Stimulated activated CD8-positive, alpha-beta memory T cell treated with anti-CD3 and anti-CD28 coated beads, Interleukin-4, amount 100 ng/mL, for 1 hour (primary cell): ENCODE measurements at places on chromosomes 6 and 20.

DNA sequence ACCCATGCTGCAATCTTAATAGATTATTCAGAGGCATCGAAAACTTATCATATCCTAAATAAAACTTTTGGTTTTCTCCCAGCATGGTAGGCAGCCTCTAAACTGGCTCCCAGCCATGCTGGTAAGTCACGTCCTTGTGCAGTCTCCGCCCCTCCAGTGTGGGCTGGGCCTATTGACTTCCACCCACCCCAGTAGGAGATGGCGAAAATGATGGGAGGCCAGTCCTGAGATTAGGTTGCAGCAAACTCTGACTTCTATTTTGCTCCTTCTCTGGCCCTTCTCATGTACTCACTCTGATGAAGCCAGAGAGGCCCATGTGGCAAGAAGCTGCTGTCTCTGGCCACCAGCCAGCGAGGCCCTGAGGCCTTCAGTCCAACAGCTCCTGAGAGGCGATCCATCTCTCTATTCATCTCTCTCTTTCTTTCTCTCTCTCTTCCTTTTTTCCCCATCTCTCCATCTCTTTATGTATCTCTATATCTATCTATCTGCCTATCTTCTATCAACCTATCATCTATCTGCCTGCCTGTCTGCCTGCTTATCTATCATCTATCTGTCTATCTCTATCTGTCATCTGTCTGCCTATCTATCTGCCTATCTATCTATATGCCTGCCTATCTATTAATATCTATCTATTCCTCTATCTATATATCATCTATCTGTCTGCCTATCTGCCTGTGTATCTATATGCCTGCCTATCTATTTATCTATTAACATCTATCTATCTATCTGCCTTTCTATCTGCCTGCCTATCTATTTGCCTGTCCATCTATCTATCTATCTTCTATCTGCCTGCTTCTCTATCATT is 52.7 kb upstream of the STX16 start:
- no peak for DNase-seq

- no peak for DNase-seq
Measured at GRCh38 chr20:63573647-63574131, 350 bp downstream of the HELZ2 start.

DNA sequence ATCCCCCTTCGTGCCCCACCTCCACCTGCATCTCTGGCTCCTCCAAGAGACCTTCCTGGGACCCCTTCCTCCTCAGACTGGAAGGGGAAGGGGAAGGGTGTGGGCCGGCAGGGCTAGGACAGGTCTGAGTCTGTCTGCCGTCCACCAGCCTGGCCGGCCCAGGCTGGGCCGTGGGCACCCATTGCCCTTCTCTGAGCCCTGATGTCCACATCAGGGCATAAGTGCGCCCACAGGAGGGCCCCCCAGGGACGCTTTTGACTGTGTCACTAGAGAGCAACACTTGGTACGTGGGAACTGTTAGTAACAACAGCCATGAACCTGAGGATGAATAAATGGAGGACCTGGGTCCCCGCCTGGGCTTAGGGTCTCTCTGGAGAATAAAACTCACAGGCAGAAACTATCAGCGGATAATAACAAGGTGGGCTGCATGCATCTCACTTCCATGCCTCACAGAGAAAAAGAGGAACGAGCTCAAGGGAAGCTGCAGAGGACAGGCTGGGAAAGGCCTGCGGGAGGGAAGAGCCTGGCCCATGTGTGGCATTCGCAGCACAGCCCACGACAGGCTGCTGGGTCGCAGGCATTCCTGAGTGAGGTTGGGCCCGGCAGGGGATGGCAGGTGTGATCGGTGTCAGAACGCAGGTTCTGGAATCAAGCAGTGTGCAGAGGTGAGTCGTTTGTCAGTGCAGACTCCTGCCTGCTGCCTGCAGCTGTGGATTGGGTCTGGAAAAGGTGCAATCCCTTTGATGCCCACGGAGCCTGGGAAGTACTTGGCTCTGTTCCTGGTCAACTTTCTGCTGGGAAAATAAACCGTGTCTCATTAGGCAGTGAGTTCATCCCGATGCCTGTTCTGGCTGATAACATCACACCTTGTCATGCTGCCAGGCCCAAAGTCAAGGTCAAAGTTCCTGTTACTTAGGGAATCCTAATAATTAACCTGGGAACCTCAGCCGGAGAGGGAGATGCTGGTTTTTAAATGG is 60.9 kb downstream of the BCAS4 start:
- DNase-seq: no peak

GRCh38 chr6:142819603-142820337 is 125.2 kb downstream of the HIVEP2 start:
- DNase-seq: peak; percentile 25

- DNase-seq: peak; percentile 45
Measured at GRCh38 chr6:42104095-42104803, 38.2 kb downstream of the C6orf132 start.
